ENCODE measurements at places on chromosomes 7 and 10. TPM values are rescaled to one million over a fixed set of nuclear protein-coding genes. Genes with fewer than 3 reads are reported as not detected.

The RHEB gene
- total RNA-seq: 78.4 TPM

DNA sequence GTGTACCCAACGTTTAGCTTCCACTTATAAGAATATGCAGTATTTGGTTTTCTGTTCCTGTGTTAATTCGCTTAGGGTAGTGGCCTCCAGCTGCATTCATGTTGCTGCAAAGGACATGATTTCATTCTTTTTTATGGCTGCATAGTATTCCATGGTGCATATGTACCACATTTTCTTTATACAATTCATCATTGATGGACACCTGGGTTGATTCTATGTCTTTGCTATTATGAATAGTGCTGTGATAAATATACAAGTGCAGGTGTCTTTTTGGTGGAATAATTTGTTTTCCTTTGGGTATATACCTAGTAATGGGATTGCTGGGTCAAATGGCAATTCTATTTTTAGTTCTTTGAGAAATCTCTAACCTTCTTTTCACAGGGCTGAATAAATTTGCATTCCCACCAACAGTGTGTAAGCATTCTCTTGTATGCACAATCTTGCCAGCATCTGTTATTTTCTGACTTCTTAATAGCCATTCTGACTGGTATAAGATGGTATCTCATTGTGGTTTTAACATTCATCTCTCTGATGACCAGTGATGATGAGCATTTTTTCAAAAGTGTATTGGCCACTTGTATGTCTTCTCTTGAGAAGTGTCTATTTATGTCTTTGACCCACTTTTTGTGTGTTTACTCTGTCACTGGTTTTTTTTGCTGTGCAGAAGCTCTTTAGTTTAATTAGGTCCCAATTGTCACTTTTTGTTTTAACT is 72.5 kb upstream of the CC2D2B start:
- DNase-seq: no peak

DNA sequence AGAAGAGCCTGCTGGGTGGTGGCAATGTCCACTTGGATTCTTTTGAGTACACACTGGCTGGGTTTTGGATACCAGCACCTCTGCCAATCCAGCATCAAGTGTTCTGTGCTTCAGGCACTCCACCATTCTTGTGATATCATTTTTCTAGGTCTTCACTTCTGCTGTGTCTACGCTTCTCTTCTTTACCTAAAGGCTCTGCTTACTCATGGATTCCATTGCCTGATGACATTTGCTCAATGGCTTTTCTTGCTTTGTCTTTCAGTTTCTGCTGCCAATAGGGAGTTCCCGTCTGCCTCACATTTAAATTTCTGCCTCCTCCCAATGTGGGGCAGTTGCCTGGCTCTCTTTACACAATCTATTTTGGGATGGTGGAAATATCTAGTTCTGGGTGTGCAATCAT is 12.7 kb upstream of the PAPSS2 start:
- no peak for DNase-seq

- no peak for DNase-seq
Measured at GRCh38 chr10:113319479-113319878, 233.4 kb upstream of the HABP2 start.

GRCh38 chr7:78562191-78562590 is 763.6 kb downstream of the PHTF2 start:
- DNase-seq: peak; percentile 6
